Activated CD8-positive, alpha-beta T cell treated with anti-CD3 and anti-CD28 coated beads, Interleukin-2, amount 10 ng/mL, durations not matched to agents 7 days and 5 days (primary cell): ENCODE measurements at places on chromosomes 5 and 9. TPM values are rescaled to one million over a fixed set of nuclear protein-coding genes. Genes with fewer than 3 reads are reported as not detected.

- H3K27ac ChIP-seq = no peak overlapping the region
- H3K4me3 ChIP-seq = no peak overlapping the region
- H3K36me3 ChIP-seq = no peaks in the 10 kb centered on the region
These were observed 41.0 kb upstream of the IRX4 start for GRCh38 chr5:1923766-1924165.

DNA sequence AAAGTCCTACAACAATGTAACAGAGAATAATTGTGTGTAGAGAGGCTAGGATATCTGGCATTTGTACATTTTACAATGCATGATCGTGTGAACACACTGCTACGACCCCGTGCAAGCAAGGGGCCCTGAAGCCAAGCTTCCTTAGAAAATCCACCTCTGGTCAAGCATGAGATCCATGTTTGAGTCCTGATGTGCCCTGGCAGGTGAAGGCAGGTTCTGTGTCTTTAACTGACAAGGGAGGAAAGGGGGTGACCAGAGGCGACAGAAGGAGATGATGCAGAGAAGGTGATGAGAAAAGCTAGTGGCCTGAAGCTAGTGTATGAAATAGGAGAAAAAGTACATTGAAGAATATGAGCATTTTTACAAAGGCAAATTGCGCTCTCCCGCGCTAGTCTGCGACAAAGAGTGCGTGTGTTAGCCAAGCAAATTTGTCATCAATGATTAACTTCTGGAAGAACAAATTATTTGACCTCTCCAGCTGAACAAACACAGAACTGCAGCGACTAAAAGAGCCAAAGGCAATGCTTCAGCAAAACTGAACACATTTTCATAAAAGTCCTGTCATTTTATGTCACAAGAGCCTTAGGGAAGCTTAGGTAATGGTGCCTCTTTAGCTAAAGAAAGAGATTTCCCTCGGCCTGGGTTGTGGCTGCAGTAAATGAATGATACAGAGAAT is 101.7 kb upstream of the DAPK1 start:
- H3K27me3 ChIP-seq = no peaks in the 10 kb centered on the region
- no peaks in the 10 kb centered on the region for H3K36me3 ChIP-seq
- H3K27ac ChIP-seq = no peak overlapping the region
- no peaks in the 10 kb centered on the region for H3K4me1 ChIP-seq
- no peak for DNase-seq

- H3K4me1 ChIP-seq = peaks cover 18% of the 10 kb centered on the region
- H3K27me3 ChIP-seq = no peaks in the 10 kb centered on the region
- H3K4me3 ChIP-seq = no peak overlapping the region
- no peak overlapping the region for H3K27ac ChIP-seq
These were observed 32.5 kb upstream of the SSBP2 start for GRCh38 chr5:81783401-81783800.

DNA sequence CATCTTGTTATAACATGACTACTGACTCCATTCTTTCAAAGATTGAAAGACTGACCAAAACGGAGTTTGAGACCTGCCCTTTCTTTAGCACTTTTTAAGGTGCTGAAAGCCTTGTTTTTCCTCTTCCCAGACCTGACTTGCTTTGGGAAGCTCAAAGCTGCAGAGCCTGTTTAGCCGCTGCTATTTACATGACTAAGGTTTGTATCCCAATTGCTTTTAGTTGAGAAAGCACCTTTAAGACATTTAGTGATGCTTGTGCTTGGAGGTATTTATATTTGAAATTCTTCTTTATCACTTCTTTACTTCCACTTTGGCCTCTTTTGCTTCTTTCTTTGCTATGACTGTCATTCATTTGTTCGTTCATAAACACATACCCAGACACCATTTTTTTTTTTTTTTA is 182.6 kb upstream of the ELL2 start:
- H3K4me1 ChIP-seq = no peaks in the 10 kb centered on the region
- peaks cover 2% of the 10 kb centered on the region for H3K27me3 ChIP-seq
- no peak overlapping the region for H3K27ac ChIP-seq
- H3K4me3 ChIP-seq = no peak overlapping the region

DNA sequence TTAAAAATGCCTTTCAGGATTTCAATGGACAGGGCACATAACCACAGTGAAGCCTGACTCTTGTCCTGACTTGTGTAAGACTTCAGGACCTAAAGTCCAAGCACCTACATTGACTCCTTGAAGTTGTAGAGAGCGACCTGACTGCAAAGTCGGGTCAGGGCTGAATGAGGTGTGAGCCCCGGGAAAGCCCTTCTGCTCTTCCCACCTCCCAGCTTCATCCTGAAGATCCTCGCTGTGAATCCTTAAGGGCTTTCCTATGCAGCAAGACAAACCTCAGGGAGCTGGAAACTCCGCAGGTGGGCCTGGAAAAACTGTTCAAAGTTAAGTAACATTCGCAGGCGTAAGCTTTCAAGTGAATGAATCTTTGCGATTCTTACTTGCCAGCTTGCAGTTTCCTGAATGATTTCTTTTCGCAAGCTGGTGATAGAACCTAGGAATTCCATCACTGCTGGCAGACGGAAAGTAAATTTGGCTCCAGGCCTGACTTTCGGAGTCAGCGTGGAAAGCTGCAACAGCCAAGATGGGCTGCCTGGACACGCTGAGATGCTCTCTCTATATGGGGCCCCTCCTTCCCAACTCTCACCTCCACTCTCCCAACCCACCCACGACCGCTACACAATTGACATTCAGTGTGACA is 10.9 kb downstream of the SEMA5A start:
- H3K27me3 ChIP-seq = no peaks in the 10 kb centered on the region
- no peak overlapping the region for H3K27ac ChIP-seq
- H3K36me3 ChIP-seq = no peaks in the 10 kb centered on the region
- no peak for DNase-seq
- H3K4me1 ChIP-seq = no peaks in the 10 kb centered on the region
- H3K4me3 ChIP-seq = no peak overlapping the region

DNA sequence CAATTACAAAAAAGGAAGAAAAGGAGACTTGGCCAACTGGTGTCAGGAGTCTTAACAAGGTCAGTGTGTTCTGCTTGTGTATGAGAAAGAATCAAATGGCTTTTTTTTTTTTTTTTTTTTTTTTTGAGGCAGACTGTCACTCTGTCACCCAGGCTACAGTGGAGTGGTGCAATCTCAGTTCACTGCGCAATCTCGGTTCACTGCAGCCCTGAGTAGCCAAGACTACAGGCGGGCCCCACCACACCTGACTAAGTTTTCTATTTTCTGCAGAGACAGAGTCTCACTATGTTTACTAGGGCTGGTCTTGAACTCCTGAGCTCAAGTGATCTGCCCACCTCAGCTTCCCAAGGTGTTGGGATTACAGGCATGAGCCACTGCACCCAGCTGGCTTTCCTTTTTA is 3.1 kb upstream of the IL7R start:
- no peaks in the 10 kb centered on the region for H3K27me3 ChIP-seq
- H3K4me1 ChIP-seq = peaks cover 77% of the 10 kb centered on the region
- H3K36me3 ChIP-seq = peaks cover 12% of the 10 kb centered on the region
- DNase-seq = peak; percentile 68
- peak overlapping the region; percentile 72 for H3K4me3 ChIP-seq
- peak overlapping the region; percentile 94 for H3K27ac ChIP-seq

DNA sequence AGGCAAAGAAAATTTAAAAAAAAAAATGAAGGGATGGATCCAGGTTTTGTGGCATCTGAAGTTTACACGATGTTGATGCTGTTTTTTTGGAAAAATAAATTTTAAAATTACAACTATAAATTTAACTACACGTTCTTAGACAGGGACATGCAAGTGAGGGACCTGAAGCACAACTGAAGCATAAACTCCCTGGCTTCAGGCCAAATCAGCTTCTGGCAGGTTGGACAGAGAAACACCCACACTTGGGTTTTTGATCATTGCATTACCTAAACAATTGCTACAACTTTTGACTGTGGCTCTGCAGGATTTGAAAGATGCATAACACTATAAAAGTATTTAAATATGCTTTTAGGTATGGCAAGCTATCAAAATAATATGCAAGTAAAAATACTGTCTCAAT is 1318.3 kb upstream of the DMAC1 start:
- H3K27me3 ChIP-seq = no peaks in the 10 kb centered on the region
- no peaks in the 10 kb centered on the region for H3K4me1 ChIP-seq
- DNase-seq = no peak
- no peak overlapping the region for H3K4me3 ChIP-seq

DNA sequence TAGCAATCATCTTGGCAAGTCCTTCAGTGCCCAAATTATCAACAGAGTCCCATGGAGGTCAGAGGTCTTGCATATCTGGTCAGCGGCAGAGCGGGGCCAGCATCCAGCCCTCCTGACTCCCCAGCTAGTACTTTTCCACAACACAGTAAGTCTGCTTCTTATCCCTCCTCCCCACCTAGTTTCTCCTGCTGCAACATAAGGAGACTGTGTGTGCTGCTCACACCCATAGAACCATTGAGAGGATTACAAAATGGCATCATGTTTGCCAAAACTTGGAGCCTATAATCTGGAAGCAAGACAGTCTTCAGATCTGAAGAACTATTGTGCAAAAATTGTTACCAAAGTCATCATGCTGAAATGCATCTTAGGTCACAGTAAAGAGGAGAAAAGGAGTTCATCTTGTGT is 125.8 kb upstream of the ZNF366 start:
- no peak overlapping the region for H3K27ac ChIP-seq
- H3K36me3 ChIP-seq = no peaks in the 10 kb centered on the region
- no peak for DNase-seq
- no peak overlapping the region for H3K4me3 ChIP-seq
- peaks cover 6% of the 10 kb centered on the region for H3K27me3 ChIP-seq

- H3K27ac ChIP-seq = no peak overlapping the region
- DNase-seq = no peak
- H3K27me3 ChIP-seq = no peaks in the 10 kb centered on the region
These were observed 260.0 kb upstream of the ST8SIA4 start for GRCh38 chr5:101163088-101163487.

GRCh38 chr5:177510567-177511053 is 984 bp upstream of the DOK3 start:
- H3K4me1 ChIP-seq = peaks cover 22% of the 10 kb centered on the region
- no peak for DNase-seq
- H3K27me3 ChIP-seq = no peaks in the 10 kb centered on the region
- peaks cover 41% of the 10 kb centered on the region for H3K36me3 ChIP-seq

- peaks cover 27% of the 10 kb centered on the region for H3K4me1 ChIP-seq
- no peak for DNase-seq
- H3K27ac ChIP-seq = no peak overlapping the region
- no peak overlapping the region for H3K4me3 ChIP-seq
These were observed 45.7 kb downstream of the NEURL1B start for GRCh38 chr5:172686539-172687390.

GRCh38 chr5:90233476-90233875 is 176.1 kb downstream of the CETN3 start:
- no peaks in the 10 kb centered on the region for H3K27me3 ChIP-seq
- no peaks in the 10 kb centered on the region for H3K4me1 ChIP-seq
- no peak overlapping the region for H3K27ac ChIP-seq
- no peak overlapping the region for H3K4me3 ChIP-seq
- H3K36me3 ChIP-seq = no peaks in the 10 kb centered on the region

DNA sequence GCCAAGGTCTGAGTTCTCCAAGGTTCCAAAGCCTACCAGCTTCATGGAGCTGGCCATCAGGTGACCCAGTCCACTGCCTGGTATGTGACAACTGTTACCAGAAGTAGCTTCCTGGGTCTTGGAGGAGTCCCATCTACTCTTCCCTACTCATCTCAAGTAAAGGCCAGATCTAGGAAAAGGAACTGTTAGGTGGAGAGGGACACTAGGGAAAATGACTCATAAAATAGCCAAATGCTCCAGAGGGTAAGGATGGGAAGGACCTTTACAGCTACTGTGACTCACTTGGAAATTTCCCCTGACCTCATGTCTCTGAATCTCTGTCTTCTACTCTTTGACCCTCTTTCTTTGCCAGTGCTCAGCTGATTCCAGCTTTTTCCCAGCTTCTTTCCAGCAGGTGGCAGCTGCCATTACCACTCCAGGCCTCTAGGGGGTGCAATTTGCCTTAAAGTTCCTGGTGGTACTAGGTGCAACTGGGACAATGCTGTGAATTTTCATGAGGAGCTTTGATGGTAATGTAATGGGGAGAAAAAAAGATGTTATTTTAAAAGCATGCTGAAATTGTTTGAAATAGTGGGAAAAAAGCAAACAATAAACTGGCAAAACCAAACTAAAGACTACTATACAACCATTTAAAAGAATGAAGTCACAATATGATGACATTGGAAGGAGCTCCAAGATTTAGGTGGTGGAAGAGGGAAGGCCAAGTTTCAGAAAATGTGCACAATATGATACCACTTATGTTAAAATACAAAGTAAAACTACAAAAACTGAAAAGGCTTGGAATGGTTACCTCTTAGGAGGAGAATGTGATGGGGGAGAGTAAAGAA is 27.1 kb upstream of the MYORG start:
- DNase-seq = peak; percentile 67
- no peak overlapping the region for H3K4me3 ChIP-seq
- H3K27me3 ChIP-seq = no peaks in the 10 kb centered on the region
- no peaks in the 10 kb centered on the region for H3K36me3 ChIP-seq
- H3K4me1 ChIP-seq = no peaks in the 10 kb centered on the region
- no peak overlapping the region for H3K27ac ChIP-seq

The FGD3 gene
- 107 TPM for total RNA-seq

The TMEM252 gene
- not detected for total RNA-seq

The SLC6A19 gene
- not detected for total RNA-seq

The PCDHGA8 gene
- not detected for total RNA-seq
